Activated CD8-positive, alpha-beta T cell treated with anti-CD3 and anti-CD28 coated beads, Interleukin-2, amount 10 ng/mL, durations not matched to agents 7 days and 5 days (primary cell): ENCODE measurements at places on chromosomes 1 and 21.

- no peak for DNase-seq
These were observed 117.1 kb upstream of the DUSP10 start for GRCh38 chr1:221858818-221859611.

GRCh38 chr1:923131-923990 lies at the start of gene SAMD11:
SAMD11 (plus strand) TSS chr1:923923; CDS start chr1:924432, 509 bp downstream.
- DNase-seq: peak; percentile 45

DNA sequence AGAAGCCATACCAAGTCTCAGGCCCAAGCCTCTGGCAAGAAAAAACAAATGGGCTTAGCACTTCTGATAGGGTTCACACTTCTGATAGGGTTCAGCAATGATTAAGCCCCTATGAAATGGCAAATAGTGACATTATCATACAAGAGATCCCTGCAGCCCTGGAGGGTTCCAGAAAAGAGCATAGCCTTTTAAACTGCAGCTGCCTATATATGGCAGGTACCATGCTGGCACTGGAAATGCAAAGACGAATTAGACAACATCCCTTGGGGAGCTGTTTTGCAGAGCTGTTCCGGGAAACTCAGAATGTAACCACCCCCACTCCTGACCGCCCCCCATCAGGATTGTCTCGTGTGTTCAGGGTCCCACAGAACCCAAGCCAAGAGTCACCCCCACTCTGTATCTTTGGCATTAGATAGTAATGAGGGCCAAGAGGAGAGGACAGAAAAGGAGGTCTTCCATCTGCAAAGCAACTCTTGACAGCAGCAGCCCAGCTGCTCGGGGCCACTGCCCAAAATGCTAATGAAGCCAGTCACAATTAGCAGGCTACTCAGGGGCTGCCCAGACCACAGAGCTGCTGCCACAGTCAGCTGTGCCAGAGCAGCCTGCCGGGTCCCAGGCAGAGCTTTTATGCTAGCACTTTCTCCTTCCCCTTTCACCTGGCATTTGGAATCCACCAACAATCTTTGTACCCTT lies 50.9 kb downstream of the ITPKB start:
- DNase-seq: no peak

DNA sequence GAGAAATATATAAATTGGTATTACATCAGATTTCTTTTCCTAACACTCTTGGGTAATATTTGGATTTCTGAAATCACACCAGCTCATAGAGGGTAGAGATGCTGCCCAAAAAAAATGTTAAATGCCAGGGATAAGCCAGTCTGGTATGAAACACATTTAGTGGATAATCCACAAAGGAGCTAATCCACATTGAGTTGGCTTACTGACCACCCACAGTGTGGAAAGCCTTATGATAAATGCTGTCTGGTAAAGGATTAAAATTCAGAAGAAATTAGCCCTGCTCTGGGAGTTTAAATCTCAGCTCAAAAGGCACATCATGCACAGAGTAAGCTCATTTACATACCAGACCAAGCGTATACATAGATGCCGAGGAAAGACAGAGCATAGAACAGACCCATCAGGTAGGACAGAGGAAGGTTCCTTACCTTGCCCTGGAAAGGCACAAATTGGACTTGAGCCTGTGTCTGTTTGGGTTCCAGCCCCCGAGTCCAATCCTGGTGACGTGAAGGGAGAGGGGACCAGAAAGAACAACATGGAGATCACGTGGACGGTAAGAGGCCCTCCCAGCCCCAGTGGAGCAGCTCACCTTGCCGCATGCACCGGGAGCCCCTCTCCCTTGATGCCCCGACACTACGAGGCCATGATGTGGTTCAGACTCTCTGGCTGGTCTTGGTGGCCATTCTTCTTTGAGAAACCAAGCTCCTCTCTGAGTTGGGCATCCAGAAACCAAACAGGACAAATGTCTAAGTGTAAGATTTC lies 62.9 kb upstream of the CNTN2 start:
- DNase-seq: no peak

DNA sequence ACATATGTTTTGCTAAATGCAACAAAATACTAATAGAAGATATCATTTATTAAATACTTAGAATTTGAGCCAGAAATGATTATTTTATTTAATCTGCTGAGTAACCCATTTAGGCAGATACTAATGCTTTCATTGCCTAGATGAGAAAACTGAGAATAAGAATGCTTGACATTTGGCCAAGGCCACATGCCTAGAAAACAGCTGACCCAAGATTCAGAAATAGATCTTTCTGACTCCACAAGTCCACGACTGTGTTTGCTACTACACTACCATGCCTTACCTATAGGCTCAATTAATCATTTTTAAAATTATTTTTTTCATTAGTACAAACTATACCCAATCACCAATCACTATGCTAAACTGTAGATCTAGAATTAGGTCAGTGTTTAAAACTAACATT lies 129.7 kb downstream of the ATP1B1 start:
- DNase-seq: no peak

GRCh38 chr1:44408212-44408582 lies 3.1 kb downstream of the RNF220 start:
- DNase-seq: no peak

DNA sequence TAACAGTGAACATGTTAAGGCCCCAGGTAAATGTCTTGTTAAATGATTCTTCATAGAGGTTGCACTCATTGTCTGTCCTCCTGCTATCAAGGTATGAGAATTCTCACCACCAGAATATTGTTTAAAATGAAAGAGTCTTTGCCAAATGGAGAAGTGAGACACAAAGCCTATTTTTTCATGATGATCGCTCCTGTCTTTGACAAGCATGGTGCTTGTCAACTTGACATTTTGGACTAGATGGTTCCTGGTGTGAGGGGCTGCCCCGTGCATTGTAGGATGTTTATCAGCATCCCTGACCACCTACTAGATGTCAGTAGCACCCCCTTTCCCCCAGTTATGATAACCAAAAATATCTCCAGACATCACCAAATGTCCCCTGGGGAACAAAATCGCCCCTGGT lies 65.6 kb downstream of the MDM4 start:
- DNase-seq: no peak

DNA sequence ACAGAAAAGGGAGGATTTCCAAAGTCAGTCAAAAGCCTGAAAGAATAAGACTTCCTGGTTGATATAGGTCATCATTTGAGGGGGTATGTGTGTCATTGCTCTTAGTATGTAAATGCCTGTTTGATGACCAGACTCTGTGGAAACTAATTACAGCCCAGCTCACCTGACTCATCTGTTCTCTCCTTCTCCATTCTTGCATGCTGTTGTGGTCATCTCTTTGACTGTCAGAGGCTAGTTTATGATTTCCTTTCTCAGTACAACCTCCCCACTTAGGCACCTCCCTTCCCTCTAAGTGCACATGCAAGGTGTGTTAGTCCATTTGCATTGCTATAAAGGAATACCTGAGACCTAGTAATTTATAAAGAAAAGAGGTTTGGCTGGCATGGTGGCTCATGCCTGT lies 2.4 kb upstream of the C1orf116 start:
- DNase-seq: no peak

DNA sequence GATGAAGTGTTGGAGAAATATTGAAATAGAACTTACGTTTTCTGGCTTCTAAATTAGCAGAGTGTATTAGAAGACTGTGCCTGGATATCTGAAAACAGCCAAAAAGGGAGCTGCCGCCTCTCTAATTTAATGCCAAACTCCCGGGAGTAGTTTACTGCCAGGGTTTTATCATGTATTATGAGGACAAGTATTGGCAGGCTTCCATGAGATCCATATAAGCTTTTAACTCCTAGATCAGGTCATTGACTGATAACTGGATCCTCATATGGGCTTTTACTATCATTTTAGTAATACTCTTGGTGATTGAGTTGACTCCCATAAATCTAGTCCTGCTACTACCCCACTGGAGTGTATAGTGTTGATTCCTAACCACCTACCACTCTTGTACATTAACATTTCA lies 178.4 kb upstream of the CXADR start:
- no peak for DNase-seq
